ENCODE measurements at places on chromosomes 12 and 14.
A peak's percentile ranks its signal among the peaks of the same experiment; 100 is the strongest.

- DNase-seq: no peak
Observed at GRCh38 chr12:83514372-83514771, 827.7 kb downstream of the TMTC2 start.

DNA sequence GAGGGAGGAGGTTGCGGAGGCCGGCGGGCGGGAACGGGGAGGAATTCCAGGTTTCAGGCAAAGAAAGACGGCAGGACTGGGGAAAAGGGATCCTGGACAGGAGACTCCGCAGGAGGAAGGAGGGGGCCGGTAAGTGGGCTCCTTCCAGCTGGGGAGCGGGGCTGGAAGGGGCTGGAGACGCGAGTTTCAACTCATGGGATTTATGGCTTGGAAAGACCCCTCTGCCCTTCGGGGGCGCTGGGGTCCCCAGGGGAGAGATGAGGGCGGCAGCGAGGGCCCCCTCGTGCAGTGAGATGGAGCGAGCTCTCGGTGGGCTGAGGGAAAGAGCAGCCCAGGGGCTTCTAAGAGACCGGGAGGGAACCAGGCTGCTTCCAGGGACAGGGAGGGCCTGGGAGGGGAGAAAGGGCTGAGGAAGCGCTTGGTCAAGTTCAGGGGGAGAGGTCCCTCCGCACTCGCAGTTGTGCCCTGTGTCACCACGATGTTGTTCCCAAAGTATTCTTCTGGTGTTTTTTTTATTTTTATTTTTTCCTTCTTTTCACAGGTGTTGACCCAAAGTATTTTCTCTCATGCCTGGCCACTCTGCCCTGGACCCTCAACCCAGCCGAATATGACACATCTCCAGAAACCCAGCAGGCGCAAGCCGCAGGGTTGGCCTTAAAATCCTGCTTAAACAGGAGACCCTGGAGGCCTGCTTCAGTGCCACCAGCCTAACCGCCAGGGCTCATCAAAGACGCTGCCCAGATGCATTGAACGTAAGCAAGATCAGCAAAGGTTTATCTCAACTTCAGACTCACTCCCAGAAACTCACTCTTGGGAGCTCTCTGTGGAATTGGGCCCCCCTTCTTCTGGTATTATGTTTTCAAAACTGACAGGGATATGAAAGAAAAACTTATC, 16.1 kb downstream of the TNFAIP2 start:
- DNase-seq: no peak

DNA sequence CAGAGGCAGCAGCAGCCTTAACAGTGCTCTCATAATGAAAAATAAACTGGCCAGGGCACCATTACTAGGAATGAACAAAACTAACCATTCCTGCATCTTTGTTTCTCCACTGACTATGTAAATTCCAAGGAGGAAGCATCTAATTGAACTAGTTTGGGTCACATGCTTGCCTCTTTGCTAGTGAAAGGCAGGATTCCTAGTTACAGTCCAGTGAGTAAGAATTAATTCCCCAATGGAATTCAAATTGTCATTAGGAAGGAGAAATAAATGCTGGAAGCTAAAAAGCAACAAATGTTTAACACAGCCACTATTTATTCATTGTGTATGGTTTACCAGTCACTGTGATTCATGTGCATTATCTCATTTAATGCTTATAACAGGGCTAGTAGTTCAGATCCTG, 316.0 kb downstream of the CCDC91 start:
- DNase-seq: peak; percentile 63

DNA sequence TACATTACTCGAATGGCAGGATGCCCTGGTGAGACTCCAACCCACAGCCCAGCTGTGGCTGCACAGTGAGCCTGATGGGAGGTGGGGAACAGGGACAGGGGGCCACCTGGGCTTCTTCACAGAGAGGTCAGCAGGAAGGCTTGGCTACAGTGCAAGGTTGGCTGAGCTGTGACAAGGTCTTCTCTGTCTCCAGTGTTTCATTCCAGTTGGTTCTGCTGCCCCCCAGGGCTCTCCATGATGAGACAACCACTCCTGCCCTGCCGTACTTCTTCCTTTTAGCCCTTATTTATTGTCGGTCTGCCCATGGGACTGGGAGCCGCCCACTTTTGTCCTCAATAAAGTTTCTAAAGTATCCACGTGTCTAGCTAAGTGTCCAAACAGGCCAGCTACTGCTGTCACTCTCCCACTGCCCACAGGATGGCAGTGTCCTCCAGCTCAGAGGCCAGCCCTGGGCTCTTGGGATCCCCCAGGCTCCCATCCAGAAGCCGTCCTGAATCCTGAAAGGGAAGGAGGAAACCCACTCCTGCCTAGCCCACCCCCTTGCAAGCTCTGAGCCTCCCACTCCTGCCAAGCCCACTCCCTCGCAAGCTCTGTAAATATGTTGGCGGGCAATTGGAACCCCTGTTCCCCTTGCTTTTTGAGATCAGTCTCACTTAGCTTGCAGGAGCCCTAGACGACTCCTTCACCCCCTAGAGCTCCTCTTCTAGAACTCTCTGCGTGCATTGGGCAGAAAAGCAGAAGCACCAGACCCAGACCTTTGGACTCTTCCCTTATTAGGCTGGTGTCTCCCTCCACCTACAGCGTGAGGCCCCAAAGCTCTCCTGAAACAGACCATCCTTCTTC, 5.4 kb downstream of the C1QL4 start:
- peak; percentile 78 for DNase-seq

DNA sequence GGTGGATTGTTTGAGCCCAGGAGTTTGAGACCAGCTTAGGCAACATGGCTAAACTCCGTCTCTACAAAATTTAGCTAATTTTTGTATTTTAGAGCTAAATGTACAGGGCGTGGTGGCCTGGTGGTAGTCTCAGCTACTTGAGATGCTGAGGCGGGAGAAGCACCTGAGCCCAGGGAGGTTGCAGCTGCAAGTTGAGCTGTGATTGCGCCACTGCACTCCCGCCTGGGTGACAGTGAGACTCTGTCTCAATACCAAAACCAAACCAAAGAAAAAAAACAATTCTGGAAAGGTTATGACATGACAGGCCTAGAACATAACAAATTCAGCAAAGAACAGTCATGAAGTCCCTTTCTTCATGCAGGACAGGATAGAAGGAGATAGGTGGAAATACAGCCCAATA, 25.7 kb downstream of the WDR89 start:
- DNase-seq: no peak

DNA sequence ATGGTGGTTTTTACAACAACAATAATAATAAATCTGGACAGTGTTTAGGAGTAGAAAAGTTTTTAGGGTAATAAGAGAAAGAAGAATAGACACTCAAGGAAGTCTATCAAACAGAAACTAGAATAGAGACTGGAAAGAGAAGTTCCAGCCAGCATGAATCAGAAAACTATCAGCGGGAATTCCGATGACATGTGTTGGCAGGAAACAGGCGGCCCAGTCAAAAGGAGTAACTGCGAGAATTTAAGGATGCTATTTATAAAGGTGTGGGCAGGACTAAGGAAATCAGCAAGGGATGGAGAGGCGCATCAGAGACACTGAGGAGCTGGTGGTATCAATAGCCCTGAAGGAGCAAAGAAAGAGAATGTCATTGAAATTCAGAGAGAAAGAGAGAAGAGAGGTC, 89.9 kb downstream of the TBX5 start:
- DNase-seq: peak; percentile 90

GRCh38 chr12:110224379-110225304, 56.4 kb upstream of the ATP2A2 start:
- DNase-seq: peak; percentile 86

GRCh38 chr14:102917056-102917385, 5.4 kb upstream of the AMN start:
- DNase-seq: no peak

DNA sequence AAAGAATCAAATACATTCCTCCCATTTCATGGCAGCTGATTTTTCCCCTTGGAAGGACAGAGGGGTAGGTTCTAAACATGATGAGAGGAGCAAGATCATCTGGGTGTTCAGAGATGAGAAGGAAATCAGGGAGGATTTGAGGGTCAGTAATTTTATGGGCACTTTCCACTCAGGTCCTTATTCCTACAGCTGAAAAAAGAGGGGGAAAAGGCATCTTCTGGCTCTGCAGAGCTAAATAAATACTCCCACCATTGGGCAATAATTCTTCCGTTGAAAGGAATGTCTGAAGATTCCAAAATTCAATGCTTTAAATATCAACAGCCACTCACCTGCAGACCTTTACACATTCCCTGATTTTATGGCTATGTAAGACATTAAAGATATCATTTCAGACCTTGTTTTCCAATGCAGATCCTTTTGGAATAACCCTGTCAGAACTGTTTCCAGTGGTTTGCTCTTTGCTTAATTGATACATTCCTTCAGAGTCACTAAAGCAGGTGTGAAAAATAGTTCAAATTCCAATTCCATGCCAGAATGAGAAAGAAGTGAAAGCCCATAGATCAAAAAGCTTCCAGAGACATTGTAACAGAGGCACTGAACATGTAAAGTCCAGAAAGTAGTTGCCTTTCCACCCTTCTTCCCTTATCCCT, 233.3 kb upstream of the KRR1 start:
- DNase-seq: no peak

- DNase-seq: no peak
Observed at GRCh38 chr14:29757188-29757680, 170.4 kb downstream of the PRKD1 start.

GRCh38 chr14:53161758-53162435, 8.8 kb upstream of the DDHD1 start:
- no peak for DNase-seq

GRCh38 chr12:6635856-6636531, at the start of gene LPAR5:
Gene LPAR5, minus strand, starts transcription at chr12:6635959. Its CDS starts 14,711 bp downstream, at chr12:6621248.
- DNase-seq: peak; percentile 40

DNA sequence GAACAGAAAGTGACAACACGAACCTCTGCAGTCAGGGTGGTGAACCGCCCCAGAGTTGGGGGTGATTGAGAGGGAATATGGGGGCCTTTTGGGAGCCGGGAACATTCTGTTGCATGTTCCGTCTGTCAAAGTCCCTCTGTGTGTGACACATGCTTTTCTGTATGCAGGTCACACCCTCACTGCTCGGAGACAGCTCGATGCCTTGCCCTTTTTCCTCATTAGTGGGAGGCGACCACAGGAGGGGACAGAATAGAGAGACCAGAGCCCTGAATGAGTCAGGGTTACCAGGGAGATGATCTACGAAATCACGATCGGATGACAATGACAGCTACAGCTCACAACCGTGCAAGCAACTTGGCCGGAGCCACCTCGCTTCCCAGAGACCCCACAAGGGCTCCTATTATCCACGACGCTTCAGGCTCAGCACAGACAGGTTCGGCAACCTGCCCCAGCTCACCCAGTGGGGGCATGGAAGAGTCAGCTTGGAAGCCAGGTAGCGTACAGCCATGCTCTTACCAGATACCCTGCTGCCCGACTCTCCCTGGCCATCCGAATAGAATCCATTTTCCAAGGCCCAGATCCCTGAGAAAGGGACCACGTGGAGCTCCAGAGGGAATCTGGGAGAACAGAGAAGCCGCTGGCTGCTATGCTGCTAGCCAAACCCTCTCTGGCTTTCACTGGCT, 38.8 kb downstream of the TESC start:
- DNase-seq: no peak

- no peak for DNase-seq
Observed at GRCh38 chr14:51805541-51805940, 54.9 kb upstream of the GNG2 start.

DNA sequence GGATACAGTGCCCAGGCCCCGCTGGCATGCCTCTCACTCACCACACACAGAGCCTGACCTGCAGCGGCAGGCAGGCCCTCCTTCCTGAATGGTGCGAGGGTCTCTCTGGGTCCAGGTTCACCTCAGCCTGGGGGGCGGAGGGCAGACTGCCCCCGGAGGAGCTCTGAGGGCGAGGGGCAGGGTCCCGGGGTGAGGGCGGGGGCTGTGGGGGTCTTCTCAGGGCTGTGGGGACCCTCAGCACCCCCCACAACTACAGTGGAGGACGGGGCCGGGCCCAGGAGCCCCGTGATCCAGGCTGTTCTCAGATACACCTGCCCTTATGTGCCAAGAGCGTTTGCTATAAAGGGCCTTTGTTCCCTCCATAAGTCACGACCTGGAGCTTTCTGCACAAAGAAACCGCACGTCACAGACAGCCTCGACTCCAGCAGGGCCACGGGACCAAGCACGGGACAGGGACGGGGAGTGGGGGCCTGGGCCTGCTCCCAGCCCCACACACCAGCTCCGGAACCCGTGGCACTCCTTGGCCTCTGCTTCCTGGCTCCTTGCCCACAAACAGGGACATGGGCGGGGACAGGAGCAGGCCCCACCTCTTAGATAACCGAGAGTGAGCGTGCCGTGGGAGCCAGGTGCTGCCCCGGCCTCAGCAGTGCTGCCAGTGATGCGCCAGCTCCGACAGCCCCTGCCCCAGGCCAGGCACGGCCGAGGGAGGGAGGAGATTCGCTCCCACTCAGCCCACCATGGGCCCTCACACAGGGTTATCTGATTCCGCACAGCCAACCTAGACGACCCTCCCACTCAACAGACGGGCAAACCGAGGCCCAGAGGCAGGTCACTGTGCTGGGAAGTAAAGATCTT, 101.9 kb downstream of the RFLNA start:
- DNase-seq: no peak

DNA sequence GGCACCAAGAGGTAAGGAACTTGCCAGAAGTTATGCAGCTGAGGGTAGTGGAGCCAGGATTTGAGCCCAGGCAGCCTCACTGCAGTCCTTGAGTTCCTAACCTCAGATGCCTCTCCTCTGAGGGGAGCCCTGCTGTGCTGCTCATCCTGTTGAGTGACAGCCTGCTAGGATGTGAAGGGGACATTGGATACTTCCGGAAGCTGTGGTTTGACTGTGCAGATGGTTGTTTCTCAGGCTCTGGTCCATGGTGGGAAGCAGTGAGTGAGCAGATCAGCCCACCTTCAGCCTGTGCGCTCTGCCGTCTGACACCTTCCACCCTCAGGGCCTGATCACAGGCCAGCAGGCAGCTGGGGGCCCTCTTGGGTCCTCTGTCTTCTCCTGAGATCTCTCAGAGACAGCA, 253.2 kb downstream of the CACNA1C start:
- peak; percentile 66 for DNase-seq

GRCh38 chr14:80930836-80931389, 10.6 kb downstream of the CEP128 start:
- peak; percentile 87 for DNase-seq

DNA sequence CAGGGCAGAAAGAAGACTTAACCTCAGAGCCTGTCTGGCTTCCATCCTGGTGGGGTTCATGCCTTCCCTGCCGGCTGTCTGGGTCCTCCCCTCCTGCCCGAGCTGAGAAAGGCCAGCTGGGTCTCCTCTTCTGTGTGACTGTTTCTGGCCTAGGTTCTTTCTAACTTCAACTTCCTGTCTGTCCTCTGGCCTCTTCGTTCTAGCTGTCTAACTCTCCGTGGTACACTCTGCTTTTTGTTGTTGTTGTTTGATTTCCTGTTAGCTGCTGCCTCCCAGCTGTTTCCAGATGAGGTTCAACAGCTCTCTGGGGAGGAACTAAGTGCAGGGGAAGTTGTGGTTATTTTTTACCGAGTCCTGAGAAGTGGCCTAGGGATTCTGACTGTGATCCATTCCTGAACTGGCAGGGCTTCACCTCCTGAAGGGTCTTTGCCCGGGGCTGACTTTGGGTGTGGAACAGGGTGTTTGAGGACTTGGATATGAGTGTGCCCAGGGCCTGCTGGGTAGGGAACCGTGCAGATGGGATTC, 3.2 kb downstream of the MLXIP start:
- peak; percentile 70 for DNase-seq

GRCh38 chr14:64940336-64940910, 2.1 kb downstream of the GPX2 start:
- DNase-seq: no peak

- DNase-seq: no peak
Observed at GRCh38 chr12:12440784-12441428, 84.0 kb downstream of the BORCS5 start.

- DNase-seq: peak; percentile 95
Observed at GRCh38 chr12:114916124-114916523, 232.1 kb upstream of the TBX3 start.
